ENCODE measurements at places on chromosomes 5 and 9.

DNA sequence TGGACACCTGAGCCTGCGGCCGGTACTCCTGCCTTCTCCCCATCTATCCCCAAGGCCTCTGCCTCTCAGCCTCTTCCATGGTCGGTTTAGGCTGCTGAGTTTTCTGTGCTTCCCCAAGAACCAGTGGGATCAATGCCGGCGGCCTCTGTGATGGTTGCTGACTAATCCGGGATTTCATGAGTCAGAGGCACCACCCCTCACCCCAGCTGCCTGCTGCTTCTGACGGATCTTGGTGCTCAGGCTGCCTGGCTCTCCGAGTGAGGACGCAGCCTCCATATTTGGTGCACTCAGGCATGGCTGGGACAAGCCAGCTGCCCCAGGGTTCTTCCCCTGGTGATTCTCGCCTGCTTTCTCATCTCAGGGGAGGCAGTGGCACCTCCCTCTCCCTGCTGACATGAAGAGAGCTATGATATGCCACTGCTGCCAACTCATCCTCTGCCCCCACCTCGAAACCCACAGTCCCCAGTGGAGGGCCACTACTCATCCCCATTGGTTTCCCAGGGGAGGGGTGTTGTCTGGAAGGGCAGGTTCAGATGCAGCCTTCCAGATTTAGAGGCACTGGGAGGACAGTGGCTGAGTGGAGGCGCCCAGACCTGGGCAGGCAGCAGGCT lies 3.3 kb upstream of the MAN1B1 start:
- ATAC-seq = peak; percentile 52

GRCh38 chr9:8448226-8448625 lies 648.6 kb upstream of the DMAC1 start:
- ATAC-seq = no peak

GRCh38 chr9:115170358-115171073 lies 52.6 kb upstream of the TNC start:
- ATAC-seq = peak; percentile 64

GRCh38 chr5:173294673-173295320 lies 33.4 kb downstream of the STC2 start:
- no peak for ATAC-seq

GRCh38 chr5:40689438-40689837 lies 9.7 kb downstream of the PTGER4 start:
- ATAC-seq = peak; percentile 91

- ATAC-seq = no peak
Observed at GRCh38 chr9:12908895-12909294, 134.1 kb downstream of the LURAP1L start.

DNA sequence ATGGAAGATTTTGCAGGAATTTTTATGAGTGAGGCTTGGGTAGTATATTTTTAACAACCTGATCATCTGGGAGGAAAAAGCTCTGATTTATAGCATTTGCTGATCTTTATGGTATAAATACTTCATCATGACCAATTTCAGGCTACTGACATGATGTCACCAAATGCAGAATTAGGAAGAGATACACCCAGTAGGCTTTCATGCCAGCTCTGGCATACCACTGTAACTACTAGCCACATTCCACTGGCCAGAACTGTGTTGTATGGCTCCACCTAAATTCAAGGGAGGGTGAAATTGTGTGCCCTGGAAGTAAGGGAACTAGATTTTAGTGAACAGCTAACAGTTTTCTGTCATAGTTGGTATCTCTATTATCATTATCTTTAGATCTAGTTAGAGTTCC lies 17.6 kb downstream of the AP3S1 start:
- ATAC-seq = no peak

Measured in SK-N-SH treated with all-trans-retinoic acid at 6 μM for 48 hours (cell line).